ENCODE measurements at places on chromosomes 5 and 9.
A peak's percentile ranks its signal among the peaks of the same experiment; 100 is the strongest.

DNA sequence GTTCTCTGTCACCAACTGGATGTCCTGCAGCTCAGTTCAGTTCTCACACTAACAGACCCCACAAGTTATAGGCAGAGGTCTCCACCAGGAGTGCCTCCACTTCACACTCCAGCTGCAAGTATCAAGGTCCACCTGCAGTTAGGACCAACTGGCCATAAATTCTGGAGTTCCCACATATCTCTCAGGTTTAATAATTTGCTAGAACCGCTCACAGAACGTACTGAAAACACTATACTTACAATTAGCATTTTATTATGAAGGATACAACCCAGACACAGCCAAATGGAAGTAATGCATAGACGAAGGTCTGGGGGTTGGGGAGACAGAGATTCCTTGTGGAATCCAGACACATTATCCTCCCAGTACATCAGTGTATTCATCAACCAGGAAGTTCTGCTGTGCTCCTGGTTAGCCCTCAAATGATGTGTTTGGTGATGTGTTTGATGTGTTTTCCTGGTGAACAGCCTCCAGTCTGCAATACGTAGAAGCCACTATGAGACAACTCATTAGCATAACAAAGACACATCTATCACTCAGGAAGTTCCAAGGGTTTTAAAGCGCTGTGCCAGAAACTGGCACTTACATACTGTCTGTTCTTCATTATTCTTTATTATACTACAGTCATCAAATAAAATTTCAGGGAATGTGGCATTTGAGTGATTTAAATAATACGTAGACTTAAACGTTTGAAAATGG, 25.4 kb downstream of the OGN start:
- H3K27ac ChIP-seq, result no peak overlapping the region
- DNase-seq, result no peak
- no peak overlapping the region for H3K4me3 ChIP-seq
- H3K27me3 ChIP-seq, result no peaks in the 10 kb centered on the region
- peaks cover 8% of the 10 kb centered on the region for H3K4me1 ChIP-seq

GRCh38 chr5:17930346-17930745, 296.1 kb downstream of the TAF11L14 start:
- no peak overlapping the region for H3K27ac ChIP-seq
- no peaks in the 10 kb centered on the region for H3K4me1 ChIP-seq
- H3K36me3 ChIP-seq, result no peaks in the 10 kb centered on the region
- H3K4me3 ChIP-seq, result no peak overlapping the region

GRCh38 chr5:118921866-118922265, 66.5 kb downstream of the DTWD2 start:
- H3K27ac ChIP-seq, result no peak overlapping the region
- H3K27me3 ChIP-seq, result no peaks in the 10 kb centered on the region
- H3K4me3 ChIP-seq, result no peak overlapping the region
- no peak for DNase-seq

DNA sequence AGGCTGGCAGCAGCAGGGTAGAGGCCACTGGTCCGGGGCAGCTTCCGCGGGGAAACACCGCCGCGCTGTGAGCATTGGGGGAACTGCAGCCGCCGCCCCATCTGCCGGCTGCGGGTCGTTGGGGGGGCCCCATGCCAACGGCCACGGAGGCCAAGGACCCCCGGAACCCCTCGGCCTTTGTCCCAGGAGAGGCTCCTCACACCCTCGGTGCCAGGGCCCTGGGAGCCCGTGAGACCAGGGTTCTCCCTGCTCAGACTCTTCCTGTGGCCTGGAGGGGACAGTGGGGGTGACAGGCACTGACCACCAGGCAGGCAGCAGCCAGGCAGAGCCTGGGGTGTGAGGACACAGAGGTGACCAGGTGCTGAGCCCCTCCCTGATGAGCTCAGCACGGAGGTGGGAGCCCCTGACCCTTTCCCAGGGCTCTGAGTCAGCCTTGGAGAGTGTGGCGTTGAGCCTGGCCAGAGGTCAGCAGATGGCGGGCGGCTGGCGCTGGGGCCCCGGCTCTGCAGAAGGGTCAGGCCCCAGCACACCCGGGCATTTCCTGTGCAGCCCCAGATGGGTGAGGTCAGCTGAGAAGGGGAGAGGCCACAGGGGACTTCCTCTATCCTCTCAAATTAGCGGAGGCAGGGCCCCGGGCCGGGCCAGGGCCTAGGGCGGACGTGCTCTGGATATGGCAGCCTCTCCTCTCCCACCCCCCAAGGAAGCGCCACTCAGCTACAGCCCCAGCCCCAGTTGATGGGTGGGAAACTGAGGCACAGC, 17.9 kb upstream of the EGFL7 start:
- no peak overlapping the region for H3K4me3 ChIP-seq
- H3K27ac ChIP-seq, result no peak overlapping the region
- H3K4me1 ChIP-seq, result peaks cover 9% of the 10 kb centered on the region
- no peaks in the 10 kb centered on the region for H3K36me3 ChIP-seq
- peak; percentile 70 for DNase-seq
